ENCODE measurements at places on chromosomes 6 and 20.

DNA sequence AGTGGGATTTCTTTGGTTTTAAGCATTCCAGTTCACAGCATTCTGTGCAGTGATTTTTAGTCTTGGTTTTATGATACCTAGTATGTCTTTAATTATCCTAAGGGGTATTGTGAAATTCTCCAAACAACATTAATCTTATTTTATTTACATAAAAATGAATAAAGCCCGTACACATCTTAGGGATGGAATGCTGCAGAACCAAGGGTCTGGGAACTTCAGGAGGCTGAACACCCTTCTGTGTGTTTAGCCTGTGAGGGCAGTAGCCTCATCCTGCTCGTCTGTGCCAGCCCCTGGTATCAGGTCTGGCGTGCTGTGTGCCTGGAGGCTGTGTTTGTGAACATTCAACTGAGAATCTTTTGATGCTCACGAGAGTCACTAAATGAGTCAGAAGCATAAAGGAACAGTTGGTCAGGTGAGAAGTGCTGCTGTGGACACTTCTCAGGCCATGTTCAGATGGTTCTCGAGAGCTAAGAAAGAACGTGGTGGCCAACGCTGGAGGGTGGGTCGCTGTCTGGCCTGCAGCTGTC is 25.2 kb upstream of the C20orf204 start:
- DNase-seq, result no peak

DNA sequence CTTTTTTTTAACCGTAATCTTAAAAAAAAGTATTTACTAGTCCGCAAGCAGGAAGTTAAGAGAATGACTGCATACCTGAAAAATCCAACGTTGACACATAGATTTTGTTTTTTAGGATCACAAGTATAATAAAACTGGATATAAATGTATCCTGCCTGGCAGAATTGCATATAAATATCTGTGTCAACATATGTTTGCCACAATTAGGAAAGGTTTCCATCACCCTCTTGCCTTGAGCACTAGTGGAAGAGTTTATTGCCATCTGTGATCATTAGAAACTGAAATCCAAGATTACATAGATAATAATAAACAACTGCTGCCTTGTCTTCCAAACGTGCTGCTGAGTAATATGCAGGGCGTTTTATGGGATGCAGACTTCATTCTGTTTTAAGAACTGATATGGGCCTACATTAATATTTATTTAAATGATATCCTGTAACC is 27.9 kb downstream of the PLEKHG1 start:
- DNase-seq, result no peak

DNA sequence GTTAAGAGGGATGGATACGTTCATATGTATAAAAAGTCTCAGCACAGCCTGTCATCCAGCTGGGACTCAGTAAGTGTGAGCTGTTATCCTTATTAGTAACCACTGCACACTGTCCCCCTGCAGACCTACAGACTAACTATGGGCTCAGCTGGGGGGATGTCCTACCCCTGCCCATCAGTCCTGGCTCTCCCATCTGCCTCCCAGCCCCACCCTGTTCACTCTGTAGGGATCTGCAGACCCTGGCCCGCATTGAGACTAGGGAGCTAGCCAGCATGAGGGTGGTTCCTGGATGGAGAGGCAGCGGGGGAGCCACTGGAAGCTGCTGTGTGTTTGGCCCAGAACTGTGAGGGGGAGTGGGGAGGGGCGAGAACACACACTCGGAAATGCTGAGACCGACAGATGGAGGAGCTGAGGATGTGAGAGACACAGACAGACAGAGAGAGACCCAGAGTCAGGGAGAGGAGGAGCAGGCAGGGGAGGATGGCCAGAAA is 17.1 kb downstream of the XKR7 start:
- DNase-seq, result no peak

- no peak for DNase-seq
These were observed 59.6 kb upstream of the RNF24 start for GRCh38 chr20:4074877-4075455.

DNA sequence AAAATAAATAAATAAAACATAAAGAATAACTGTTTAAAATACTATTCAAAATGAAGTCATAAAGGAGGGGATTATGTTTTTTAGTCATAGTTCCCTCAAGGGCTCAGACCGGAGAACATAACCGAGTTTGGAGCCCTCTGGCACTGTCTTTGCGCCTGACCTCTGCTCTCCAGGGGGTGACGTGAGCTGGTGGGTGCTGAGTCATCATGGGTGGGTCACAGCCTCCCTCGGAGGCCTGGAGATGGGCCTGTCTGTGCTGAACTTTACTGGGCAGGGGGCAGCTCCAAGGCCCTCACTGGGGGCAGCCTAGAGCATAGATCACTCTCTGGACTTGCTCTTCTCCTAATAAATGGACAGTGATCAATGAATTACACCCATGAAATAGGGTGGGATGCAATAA is 3.1 kb upstream of the MAVS start:
- DNase-seq, result no peak

DNA sequence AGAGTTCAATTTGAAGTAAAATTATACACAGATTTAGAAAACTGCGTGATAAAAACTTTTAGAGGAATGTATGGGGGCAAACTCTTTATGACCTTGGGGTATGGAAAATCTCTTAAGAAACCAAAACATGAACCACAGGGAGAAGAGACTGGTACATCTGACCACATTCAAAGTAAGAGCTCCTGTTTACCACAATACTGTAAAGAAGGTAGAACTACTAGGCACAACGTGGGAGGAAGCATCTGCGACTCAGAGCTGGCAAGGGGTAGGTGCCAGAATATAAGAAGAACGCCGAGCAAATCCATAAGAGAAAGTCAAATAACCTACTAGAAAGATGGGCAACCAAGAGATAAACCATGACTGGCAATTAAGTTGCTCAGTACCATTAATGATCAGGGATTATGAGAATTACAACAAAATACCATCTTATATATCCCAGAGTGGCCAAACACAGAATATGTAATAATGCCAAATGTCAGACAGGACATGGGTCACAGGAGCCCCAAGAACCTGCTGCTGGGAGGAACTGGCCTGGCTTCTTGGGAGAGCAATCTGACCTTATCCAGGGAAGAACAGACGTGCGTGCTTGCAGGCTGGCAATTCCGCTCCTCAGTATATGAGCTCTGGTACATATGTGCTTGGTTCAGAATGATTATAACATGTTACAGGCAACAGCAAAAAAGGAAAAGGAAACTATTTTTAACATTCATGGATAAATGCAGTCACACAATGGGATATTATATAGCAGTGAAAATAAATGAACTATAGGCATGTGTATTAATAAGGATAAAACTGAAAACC is 50.2 kb downstream of the INSM1 start:
- DNase-seq, result no peak

DNA sequence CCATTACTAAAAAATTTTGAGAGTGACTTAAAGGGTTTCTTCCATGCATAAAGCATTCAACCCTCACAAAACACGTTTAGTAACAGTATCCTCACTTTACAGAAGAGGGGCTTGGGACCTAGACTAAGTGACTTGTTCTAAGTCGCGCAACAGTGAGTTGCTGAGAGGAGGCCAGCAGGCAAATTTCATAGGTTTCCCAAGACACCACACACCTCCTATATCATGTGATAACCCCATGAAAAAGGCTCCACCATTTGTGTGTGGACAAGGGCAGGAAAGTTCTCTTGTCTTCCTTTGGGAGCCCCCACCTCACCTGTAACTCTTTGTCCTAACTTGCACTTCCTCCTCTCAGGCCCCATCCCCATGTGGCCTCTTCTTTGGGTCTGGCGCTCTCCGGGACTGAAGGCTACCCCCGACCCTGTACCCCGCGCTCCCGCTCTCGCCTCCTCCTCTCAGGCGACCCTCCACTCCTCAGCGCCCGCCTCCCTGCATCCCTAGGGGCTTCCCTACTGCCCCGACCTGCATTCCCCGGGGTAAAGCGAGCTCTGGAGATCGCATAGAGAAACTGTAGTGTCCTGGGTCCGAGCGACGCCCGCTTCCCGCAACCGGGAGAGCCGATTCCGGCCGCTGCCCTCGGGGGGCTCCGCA is 392 bp downstream of the PSMB8 start:
- no peak for DNase-seq

GRCh38 chr6:125963817-125964216 is 7.2 kb downstream of the HINT3 start:
- DNase-seq, result no peak

- DNase-seq, result no peak
These were observed 174.5 kb downstream of the WDR27 start for GRCh38 chr6:169527306-169527705.

- no peak for DNase-seq
These were observed 26.4 kb downstream of the SEC23B start for GRCh38 chr20:18533978-18534644.

GRCh38 chr6:135748189-135748588 is 103.3 kb upstream of the PDE7B start:
- DNase-seq, result no peak

GRCh38 chr6:132887204-132887603 is 72.8 kb downstream of the RPS12 start:
- DNase-seq, result no peak

- peak; percentile 23 for DNase-seq
These were observed 160.0 kb downstream of the PLCB4 start for GRCh38 chr20:9228774-9229450.

DNA sequence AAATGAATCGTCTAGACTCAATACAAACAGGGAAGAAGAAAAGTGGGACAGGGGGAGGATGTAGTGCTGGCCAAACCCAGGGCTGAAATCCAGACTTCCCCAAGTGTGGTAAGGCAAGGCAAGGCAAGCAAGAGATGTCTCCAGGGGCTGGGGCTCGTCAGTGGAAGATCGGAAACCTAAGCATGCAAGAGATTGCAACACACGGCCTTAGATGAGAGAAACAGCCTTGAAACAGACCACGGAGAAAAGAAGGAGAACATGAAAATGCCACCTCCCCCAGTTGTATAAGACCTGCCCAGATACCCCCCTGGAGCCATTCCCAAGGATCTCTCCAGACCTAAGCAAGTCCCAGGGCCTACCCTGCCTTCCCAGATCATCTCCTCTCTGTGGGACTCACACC is 20.0 kb downstream of the VEGFA start:
- no peak for DNase-seq

GRCh38 chr6:74976701-74977100 is 229.2 kb downstream of the COL12A1 start:
- DNase-seq, result no peak

- DNase-seq, result no peak
These were observed 626.1 kb downstream of the HDGFL1 start for GRCh38 chr6:23195487-23195886.

- DNase-seq, result no peak
These were observed 61.1 kb upstream of the TBX18 start for GRCh38 chr6:84825461-84825860.

DNA sequence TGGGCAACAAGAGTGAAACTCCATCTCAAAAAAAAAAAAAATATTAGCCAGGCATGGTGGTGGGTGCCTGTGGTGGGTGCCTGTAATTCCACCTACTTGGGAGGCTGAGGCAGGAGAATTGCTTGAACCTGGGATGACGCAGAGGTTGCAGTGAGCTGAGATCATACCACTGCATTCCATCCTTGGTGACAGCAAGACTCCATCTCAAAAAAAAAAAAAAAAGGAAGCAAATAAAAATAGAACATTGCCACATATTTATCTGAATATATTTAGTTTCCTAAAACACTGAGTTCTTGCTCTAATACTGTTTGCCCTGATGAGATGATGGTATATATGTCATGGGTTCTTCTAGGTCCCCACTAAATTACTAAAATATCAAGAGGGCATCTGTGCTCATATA is 28.4 kb downstream of the CASP8AP2 start:
- no peak for DNase-seq

GRCh38 chr20:51022803-51023616 is at the start of gene KCNG1:
Gene KCNG1 (minus strand): TSS chr20:51023107. CDS start chr20:51010338, 12,769 bp downstream.
- no peak for DNase-seq

DNA sequence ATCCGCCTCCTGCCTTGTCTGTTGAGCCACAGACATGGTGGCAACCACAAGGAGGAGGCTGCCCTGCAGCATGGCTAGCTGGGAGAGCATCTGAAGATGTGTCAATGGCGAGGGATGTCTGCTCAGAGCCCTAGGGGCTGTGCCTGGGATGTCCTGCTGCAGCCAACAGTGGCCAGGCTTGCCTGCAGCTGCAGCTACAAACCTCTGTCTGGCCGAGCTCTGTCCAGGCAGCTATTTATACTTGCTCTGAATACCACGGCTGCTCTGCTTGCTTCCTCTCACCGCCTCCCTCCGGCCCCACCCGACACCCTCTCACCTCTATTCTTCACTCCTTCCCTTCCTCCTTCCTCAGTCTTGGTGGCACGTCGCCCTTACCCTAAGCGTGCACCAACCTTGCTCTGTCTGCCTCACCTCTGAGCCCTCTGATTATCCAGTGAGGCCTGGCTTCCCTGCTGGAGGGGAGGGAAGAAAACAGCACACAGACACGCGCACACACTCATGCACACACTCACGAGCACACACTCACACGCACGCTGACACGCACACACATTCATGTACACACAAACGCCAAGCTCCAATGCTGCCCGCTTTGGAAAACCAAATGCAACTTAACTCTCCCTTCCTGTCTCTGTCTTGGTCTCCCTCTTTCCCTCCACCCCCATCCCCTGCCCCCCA is at the start of gene ANGPT4:
ANGPT4 (minus strand) TSS at position 210 of the 675 bp plus-strand sequence; CDS start at position 90, 120 bp downstream.
- no peak for DNase-seq

- no peak for DNase-seq
These were observed 431.8 kb upstream of the MAN1A1 start for GRCh38 chr6:119781365-119781764.

GRCh38 chr6:79468116-79468515 is 69.1 kb downstream of the LCA5 start:
- DNase-seq, result no peak

GRCh38 chr6:156102129-156102528 is 646.5 kb upstream of the NOX3 start:
- no peak for DNase-seq

- no peak for DNase-seq
These were observed 891 bp downstream of the RIPPLY2 start for GRCh38 chr6:83854001-83854501.

GRCh38 chr6:164665328-164665727 is 644.1 kb downstream of the C6orf118 start:
- DNase-seq, result no peak

DNA sequence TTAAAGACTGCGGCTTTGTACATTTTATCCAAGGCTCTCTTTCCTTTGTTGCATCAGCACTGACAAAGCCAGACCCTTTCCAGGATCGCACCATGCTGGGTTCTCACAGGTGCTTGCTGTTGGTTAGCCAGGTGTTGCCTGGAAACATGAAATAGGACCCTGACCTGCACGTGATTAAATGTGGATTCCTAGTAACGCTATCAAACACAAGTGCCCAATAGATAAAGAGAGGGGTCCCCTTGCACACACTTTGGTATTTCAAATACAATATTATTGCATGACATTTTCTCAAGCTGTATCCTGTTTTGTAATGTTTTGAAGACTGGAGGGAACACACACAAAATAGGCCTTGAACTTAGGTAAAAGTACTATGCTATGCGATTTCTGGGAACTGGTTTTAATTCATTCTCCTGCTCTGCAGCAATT is 73.3 kb downstream of the AKAP12 start:
- DNase-seq, result no peak

DNA sequence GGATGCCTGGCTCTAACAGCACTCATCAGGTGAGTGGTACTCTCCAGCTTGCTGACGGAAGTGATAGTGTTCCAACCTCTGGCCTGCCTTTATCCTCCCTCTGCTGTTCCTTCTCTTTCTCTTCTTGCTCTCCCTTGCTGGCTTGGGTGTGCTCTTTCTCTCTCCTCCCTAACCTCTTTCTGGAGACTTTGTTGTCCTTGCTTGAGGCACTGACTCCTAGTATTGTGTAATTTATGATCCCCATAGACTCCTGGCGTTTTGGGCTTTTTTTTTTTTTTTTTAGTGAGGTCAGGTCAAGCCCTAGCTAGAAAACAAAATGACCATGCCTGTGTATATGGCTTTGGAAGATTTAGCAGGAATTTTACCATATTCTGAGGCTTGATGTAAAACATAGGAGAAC is 84.7 kb upstream of the MRAP2 start:
- no peak for DNase-seq
